Astrocyte of the spinal cord (primary cell): ENCODE measurements at places on chromosomes 2 and 18.

DNA sequence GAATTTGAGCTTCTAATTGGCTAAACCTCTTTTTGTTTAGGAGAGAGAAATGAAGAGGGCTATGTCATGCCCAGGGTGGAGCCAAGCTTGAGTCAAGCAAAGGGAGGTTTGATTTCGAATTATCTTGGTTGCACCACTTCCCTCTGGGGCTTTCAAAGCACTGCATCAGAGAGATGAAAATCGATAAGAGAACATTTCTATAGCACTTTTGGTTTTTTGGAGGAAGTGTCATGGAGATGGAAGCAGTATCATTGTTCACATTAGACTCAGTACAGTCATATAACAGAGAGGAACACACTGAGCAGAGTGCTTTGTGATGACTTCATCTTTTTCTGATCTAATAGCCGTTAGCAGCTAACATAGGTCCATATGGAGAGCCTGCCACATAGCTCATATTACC lies 120.3 kb upstream of the UXS1 start:
- DNase-seq = no peak

DNA sequence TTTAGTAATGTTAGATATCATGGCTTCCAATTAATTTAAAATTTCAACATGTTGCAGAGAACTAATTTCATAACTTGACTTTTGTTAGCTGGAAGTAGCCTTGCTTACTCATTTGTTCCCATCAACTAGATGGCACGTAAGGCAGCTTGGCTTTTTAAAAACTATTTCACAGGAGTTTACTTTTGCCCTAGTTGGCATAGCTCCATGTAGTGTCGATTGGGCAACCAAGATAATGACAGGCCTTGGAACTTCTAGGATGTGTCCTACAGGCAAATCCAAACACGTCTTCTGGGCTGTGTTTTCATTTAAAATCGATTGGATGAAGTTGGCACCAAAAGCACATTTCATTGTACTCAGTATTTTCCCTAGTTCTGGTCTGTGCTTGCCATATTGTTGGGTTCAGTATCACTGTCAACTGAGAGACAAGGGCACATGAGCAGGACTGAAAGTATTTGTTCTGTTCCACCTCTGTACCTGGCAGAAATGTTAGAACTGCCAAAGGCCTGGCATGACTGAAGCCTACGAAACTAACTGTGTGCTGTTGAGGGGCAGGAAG lies 29.4 kb downstream of the HADHB start:
- peak; percentile 72 for DNase-seq

- DNase-seq = no peak
Observed at GRCh38 chr18:28158083-28158581, 18.8 kb downstream of the CDH2 start.

- no peak for DNase-seq
Observed at GRCh38 chr2:239321596-239322415, 79.0 kb downstream of the HDAC4 start.

DNA sequence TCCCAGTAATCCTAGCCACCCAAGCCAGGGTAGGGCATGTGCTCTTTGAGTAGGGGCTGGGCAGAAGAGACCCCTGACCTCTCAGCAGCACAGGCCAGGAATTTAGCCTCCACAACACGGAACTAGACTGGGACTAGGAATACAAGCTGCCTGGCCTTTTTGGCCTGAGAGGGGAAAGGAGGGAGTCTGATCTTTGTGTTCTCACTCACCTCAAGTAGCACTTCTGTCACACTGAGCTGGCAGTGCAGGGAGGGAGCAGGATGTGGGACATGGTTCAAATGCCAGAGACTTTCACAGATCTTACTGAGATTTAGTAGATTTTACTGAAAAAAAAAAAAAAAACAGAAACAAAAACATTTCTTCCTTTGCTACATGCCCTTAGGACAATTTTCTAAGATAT lies 395.2 kb downstream of the CMPK2 start:
- DNase-seq = no peak

DNA sequence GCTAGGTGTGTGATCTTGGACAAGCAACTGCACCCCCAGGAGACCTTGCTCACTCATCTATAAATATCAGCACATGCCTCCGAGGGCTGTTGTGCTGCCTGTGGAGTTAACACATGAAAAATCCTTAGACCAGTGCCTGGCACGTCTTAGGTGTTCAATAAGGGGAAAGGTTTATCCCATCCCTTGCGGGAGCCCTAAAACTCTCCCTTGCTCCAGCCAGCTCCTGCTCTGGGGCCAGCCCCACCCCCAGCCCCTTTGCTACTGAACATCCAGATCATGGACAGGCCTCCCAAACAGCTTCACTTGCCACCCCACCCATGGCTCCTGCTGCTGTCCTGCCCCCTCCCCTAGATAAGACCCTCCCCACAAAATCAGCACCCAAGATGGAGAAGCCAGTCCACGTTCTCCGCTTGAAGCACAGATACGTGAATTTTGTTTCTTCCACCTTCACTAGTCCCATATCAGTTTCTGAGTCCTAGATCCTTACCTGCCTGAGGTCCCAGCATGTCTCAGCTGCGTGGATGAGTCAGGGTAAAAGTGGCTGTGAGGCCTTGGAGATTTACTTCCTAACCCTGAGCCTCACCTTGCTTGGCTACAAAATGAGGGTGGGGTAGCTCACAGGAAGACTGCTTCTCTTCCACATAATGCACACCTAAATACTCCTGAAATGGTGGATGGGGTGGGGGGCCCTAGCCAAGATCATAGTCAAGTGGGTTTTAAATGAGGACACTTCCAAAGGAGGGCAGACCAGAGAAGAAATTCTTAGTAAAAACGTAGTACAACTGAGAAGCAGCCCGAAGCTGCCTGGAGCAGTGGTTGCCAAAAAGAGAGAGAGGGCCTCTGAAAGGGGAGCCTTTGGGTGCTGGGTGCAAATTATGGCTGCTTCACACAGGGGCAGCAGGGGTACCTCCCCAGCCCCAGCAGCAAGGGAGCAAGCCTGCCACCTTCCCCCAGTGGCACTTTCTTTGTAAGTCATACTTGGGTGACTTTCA lies 40.4 kb downstream of the C1QL2 start:
- no peak for DNase-seq

DNA sequence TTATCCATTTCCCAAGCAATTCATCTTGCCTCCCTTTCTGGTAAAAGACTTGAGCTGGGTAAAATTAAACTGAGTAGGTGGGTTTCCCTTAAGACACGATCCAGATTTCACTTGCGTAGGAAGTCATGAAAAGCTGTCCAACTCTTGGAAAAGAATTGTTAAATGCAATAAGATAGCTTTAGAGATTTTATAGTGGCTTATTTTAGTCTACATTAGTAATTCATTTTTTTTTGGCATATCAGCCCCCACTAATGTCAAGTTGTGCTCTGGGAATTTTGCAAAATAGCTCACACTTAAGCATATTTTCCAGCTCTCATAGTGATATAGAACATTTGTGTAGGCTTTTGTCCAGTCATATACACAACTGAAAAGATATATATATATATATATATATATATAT lies 344.7 kb upstream of the FIGN start:
- no peak for DNase-seq

DNA sequence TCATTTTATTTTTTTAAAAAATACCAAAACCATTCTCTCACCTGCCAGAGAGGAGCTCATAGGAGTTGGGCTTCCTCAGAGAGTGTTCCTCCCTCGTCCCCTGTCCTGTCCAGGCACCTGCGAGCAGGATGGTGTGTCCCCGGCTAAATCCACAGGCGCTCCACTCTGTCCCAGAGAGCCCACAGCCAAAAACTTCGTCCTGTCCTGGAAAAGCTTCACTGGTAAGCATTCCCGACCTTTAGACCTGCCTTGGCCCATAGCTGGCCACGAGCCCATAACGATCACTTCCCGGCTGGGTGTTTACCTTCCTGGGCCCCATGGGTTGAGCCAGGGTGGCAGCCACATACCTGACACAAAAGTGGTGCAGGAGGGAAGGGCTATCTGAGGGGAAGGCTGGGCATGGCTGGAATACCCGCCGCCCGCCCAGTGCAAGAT lies at the start of gene NGEF:
NGEF (minus strand) TSS at position 230 of the 435 bp plus-strand sequence. CDS start 38,366 bp downstream, outside the sequence.
- DNase-seq = no peak
